Heart right ventricle (tissue), 16 donors: ENCODE measurements at places on chromosomes 1 and 21. TPM values are rescaled to one million over a fixed set of nuclear protein-coding genes. Genes with fewer than 3 reads are reported as not detected.
A peak's percentile ranks its signal among the peaks of the same experiment; 100 is the strongest.

Gene PHLDA3
- total RNA-seq: 15.1 TPM

DNA sequence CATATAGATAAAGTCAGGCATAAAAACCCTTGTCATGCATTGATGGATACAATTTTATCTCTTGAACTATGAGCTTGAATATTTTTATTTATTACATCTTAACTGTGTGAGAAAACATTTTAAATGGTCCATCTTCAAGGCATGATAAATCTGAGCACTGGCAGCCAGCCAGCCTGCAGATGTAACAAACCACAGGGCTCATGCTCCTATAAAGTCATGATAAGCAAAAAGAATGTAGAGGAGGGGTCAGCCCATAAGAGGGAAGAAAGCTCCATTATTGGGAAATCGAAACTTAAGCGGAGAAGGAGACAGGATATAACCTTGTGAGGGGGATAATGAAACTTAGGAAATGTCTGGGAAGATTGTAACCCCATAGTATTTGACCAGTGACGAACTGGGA lies 839.0 kb downstream of the LRRIQ3 start:
- no peak for DNase-seq

Gene CHI3L2
- 0.78 TPM for total RNA-seq

Gene UAP1
- total RNA-seq: 21.0 TPM

DNA sequence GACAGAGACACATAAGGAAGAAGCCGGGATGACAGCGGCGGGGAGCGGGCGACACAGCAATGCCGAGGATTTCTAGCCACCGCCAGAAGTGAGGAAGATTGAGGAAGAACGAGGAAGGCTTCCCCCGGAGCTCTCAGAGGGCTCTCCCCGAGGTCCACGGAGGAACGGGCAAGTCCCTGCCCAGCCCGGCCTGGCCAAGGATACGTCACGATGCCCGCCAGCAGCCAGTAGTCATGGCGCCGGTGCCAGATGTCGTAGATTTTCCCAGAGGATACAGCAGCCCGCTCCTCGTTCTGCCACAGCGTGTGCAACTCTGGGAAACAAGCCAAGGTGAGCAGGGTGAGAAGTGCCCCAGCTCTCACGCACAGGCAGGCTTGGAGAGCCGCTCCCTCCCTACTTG lies 65.9 kb downstream of the KCNAB2 start:
- peak; percentile 8 for DNase-seq

GRCh38 chr1:160550572-160551034 lies 27.5 kb upstream of the SLAMF6 start:
- DNase-seq: peak; percentile 21

Gene VWA5B1
- total RNA-seq: not detected

Gene ZFP69B
- total RNA-seq: 0.67 TPM

DNA sequence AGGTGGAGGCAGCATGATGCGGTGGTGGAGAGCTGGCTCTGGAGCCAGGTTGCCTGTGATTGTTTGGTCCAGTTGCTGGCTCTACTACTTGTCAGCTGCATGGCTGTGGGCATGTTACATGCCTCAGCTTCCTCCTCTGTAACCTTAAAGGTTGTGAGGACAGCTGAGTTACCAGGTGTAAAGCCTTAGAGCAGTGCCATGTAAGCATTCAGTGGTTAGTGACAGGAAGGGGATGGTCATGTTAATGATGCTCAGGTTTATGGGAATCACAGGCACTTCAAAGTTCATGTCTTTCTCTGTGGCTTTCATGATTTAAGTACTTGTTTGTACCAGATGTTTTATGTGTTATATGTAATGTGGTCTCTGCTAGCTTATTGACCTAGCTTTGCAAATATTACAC lies 32.6 kb downstream of the PTGFRN start:
- DNase-seq: no peak

GRCh38 chr1:909861-910310 lies 13.8 kb upstream of the SAMD11 start:
- no peak for DNase-seq
